ENCODE measurements at places on chromosomes 7 and 10.

DNA sequence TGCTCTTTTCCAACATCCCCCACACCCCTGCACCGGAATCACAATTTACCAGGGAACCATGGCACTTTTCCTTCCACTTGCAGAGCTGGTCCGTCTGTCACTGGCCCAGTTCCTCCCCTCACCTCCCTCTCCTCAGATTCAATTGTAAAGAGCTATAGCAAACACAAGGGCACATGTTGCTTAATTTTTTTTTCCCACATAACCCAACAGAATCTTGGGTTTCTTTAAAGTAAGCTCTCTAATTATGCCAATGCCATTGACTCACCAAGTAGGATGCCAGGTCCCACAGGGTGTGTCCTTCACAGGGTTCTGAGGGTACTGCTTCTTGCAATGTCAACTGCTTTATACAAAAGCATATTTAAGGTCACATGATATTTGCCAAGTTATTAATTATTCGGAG, 262.2 kb downstream of the AUTS2 start:
- DNase-seq, result no peak

DNA sequence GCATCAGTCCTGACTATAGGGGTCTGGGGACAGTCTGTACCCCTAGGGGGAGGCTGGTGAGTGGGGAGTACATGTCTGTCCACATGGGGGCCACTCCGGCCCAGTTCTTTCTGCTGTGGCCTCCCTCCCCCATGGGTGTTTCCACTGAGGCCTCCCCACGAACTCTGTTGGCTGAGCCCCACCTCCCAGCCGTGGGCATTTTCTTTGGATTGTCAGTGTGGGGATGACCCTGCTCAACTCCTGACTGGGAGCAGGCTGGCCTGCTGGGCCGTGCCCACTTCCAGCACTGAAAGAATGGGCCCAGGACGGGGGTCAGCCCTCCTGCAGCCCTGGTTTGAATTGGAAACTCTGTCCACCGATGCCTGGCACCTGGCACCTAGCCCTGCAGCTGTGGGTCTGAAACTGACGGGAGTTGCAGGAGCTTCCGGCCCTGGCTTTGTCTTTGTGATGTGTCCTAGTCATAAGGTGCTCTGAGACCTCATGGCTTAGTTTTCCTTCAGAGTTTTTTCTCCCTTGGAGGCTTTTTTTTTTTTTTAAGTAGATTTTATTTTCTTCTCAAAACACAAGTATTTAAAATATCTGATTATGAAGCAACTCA, 46.5 kb downstream of the LHPP start:
- peak; percentile 8 for DNase-seq

DNA sequence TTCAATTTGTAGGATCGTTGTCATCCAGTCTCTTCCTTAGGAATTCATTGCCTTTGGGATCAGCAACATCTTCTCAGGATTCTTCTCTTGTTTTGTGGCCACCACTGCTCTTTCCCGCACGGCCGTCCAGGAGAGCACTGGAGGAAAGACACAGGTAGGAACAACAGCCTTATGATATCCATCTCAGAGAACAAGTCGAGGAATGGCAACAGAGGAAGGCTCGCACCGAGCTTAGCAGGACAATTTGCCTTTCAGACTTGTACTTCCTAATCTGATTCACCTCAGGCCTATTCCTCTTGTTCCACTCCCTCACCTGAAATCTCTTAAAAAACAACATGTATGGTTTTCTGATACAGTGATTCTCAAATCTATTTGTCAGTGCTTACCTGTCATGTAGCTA, 29.5 kb downstream of the SLC26A4 start:
- no peak for DNase-seq

GRCh38 chr10:122419016-122419415, 35.4 kb upstream of the ARMS2 start:
- no peak for DNase-seq

DNA sequence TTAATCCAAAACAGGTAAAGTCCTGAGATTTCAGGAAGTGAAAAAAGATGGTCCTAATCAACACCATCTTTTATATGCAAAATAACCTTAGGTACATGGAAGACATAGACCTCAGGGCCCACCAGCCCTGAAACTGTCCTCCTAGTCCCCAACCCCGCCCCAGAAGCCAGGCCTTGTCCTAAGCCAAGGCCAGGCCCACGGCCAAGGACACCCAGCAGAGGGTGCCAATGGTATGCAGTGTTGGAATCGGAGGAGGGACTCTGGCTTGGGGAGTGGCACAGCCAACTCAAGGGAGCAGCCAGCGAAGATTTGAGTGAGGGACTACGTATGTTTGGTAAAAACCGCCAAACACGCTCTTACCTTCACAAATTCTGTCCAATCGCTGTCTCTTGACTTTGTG, 96.7 kb downstream of the ZRANB1 start:
- no peak for DNase-seq
